ENCODE measurements at places on chromosomes 1 and 21. TPM values are rescaled to one million over a fixed set of nuclear protein-coding genes. Genes with fewer than 3 reads are reported as not detected.

- no peaks in the 10 kb centered on the region for H3K27me3 ChIP-seq
- H3K27ac ChIP-seq: peak overlapping the region; percentile 41
- H3K4me1 ChIP-seq: peaks cover 33% of the 10 kb centered on the region
- DNase-seq: no peak
- no peak overlapping the region for H3K4me3 ChIP-seq
- no peaks in the 10 kb centered on the region for H3K36me3 ChIP-seq
Measured at GRCh38 chr1:107689159-107689558, 275.8 kb downstream of the VAV3 start.

DNA sequence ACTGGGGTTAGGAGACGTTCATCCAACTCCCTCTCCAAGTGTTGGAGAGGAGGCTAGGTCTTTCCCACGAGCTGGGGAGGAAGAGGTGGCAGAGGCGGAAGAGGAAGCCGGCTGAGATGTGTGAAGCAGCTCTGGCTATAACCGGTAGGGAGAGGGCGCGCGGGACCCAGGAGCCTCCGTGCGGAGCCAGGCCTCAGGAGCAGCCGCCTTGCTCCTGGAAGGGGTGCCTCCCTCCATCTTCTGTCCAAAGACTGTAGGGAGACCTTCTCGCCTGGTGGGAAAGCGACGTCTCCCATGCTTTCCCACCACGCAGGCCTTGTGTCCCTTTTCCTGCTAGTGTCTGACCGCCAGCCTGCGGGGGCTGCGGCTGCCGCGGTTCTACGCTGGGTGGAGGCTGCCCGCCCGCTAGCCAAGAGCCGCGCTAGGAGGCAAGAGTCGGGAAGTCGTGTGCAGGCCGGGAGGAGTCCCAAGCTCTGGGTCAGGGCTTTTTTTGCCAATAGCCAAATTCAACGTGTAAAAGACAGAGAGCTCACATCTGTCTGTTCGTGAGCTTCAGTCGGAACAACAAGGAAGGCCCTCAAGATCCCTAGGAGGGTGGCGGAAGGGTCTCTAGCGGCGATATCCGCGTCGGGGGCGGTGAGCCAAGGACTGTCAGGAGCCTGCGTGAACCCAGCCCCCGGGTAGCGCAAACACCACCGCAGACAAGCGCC, 8.4 kb upstream of the NBPF11 start:
- no peak overlapping the region for H3K27ac ChIP-seq
- no peak overlapping the region for H3K4me3 ChIP-seq
- peaks cover 3% of the 10 kb centered on the region for H3K27me3 ChIP-seq
- peaks cover 3% of the 10 kb centered on the region for H3K36me3 ChIP-seq

DNA sequence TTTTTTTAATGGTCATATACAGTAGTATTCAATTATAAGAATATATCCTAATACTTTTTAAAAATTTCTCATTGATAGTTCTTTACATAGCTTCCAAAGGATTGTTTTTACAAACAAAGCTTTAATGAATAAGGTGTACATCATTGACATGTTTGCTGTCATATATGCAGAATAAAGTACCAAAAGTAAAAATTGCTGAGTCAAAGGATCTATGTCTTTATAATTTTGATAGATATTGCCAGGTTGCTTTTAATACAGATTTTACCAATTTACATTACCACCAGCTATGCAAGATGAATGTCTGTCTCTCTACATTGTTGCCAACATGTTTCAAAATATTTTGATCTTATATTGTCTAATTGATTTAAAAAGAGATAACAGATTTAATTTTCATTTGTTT, 173.9 kb upstream of the FAM78B start:
- DNase-seq: no peak
- no peaks in the 10 kb centered on the region for H3K4me1 ChIP-seq
- H3K27me3 ChIP-seq: peaks cover 2% of the 10 kb centered on the region
- H3K27ac ChIP-seq: no peak overlapping the region
- H3K36me3 ChIP-seq: no peaks in the 10 kb centered on the region
- H3K4me3 ChIP-seq: no peak overlapping the region

GRCh38 chr1:216553040-216553439, 129.8 kb upstream of the USH2A start:
- H3K4me3 ChIP-seq: no peak overlapping the region
- no peaks in the 10 kb centered on the region for H3K27me3 ChIP-seq
- no peak for DNase-seq
- no peak overlapping the region for H3K27ac ChIP-seq
- no peaks in the 10 kb centered on the region for H3K36me3 ChIP-seq

GRCh38 chr1:114000406-114000805, 21.1 kb downstream of the OLFML3 start:
- peaks cover 2% of the 10 kb centered on the region for H3K36me3 ChIP-seq
- DNase-seq: no peak
- H3K4me1 ChIP-seq: peaks cover 22% of the 10 kb centered on the region
- no peak overlapping the region for H3K27ac ChIP-seq
- H3K27me3 ChIP-seq: no peaks in the 10 kb centered on the region
- no peak overlapping the region for H3K4me3 ChIP-seq

DNA sequence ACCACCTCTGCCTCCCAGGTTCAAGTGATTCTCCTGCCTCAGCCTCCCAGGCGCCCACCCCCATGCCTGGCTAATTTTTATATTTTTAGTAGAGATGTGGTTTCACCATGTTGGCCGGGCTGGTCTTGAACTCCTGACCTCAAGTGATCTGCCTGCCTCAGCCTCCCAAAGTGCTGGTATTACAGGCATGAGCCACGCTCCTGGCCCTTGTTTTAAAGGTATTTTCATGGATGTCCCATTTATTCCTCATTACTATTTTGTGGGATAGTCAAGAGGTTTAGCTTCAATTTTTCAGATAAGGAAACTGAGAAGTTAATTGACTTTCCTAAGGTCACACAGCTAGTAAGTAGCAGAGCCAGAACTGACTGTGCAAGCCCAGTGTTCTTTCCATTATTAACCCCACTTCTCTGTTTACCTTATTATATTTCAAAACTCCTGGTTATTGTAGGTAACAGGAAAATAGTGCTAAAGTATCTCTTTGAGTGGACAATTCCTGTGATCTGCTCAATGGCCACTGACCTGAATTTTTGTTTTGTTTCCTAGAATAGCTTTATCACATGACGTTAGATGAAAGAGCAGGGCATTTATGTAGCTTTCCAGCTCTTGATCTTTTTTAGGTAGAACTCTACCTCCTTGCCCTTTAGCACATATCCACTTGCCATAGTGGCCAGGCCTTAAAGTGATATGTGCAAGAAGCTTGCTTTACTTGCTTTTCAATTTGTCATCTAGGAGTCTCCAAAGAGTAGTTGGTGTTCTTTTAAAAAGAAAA, 13.6 kb downstream of the ZYG11B start:
- H3K4me1 ChIP-seq: peaks cover 8% of the 10 kb centered on the region
- H3K27ac ChIP-seq: no peak overlapping the region
- no peak overlapping the region for H3K4me3 ChIP-seq
- no peak for DNase-seq
- no peaks in the 10 kb centered on the region for H3K27me3 ChIP-seq

GRCh38 chr21:26748066-26748465, 97.1 kb downstream of the ADAMTS1 start:
- no peaks in the 10 kb centered on the region for H3K36me3 ChIP-seq
- no peak for DNase-seq
- H3K4me3 ChIP-seq: no peak overlapping the region
- H3K4me1 ChIP-seq: no peaks in the 10 kb centered on the region

GRCh38 chr1:22363403-22364325, 88.0 kb upstream of the ZBTB40 start:
- H3K4me3 ChIP-seq: no peak overlapping the region
- no peak for DNase-seq
- H3K27me3 ChIP-seq: peaks cover 38% of the 10 kb centered on the region
- H3K27ac ChIP-seq: peak overlapping the region; percentile 37
- H3K36me3 ChIP-seq: no peaks in the 10 kb centered on the region

DNA sequence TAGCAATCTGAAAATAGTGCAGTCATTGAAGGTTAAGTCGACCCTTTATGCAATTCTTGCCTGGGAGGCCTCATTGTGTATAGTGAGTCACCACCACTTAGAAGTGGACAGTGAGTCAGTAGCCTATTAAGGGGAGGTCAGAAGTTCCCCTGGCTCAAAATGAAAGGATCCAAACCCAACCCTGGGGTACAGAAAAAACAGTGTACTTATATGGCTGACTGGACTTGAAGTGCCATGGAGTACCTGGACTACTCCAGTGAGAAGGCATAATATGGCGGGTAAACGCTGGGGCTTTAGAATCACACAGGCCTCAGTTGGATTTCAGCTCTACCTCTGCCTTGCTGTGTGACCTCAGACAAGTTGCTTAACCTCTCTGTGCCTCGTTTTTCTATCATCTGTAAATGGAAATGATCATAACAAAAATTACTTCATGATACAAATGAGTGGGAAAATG, 2.2 kb upstream of the BCL9 start:
- no peak for DNase-seq
- no peaks in the 10 kb centered on the region for H3K36me3 ChIP-seq
- no peaks in the 10 kb centered on the region for H3K27me3 ChIP-seq
- no peak overlapping the region for H3K27ac ChIP-seq

DNA sequence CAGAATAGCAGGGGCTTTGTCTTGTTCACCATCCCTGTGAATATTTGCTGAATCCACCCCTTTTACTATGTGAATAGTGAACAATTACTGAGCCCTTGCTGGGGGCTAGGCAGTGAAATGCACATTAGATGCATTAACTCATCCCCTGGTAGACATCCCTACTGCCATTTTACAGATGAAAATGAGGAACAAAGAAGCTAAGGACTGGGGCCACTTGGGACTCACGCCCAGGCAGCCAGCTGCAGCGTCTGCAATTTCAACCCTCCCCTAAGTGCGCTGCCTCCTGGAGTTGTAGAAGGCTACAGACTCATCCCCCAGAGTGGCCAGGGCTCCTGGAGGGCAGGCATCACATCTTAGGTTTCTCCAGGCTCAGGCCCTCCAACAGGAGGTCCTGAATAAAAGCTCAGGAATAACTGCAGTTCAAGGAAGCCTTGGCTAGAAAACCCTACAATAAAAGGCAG, 31.6 kb downstream of the CAPZB start:
- H3K27me3 ChIP-seq: no peaks in the 10 kb centered on the region
- H3K36me3 ChIP-seq: no peaks in the 10 kb centered on the region
- H3K4me1 ChIP-seq: peaks cover 60% of the 10 kb centered on the region
- peak overlapping the region; percentile 54 for H3K27ac ChIP-seq
- no peak overlapping the region for H3K4me3 ChIP-seq
- no peak for DNase-seq

DNA sequence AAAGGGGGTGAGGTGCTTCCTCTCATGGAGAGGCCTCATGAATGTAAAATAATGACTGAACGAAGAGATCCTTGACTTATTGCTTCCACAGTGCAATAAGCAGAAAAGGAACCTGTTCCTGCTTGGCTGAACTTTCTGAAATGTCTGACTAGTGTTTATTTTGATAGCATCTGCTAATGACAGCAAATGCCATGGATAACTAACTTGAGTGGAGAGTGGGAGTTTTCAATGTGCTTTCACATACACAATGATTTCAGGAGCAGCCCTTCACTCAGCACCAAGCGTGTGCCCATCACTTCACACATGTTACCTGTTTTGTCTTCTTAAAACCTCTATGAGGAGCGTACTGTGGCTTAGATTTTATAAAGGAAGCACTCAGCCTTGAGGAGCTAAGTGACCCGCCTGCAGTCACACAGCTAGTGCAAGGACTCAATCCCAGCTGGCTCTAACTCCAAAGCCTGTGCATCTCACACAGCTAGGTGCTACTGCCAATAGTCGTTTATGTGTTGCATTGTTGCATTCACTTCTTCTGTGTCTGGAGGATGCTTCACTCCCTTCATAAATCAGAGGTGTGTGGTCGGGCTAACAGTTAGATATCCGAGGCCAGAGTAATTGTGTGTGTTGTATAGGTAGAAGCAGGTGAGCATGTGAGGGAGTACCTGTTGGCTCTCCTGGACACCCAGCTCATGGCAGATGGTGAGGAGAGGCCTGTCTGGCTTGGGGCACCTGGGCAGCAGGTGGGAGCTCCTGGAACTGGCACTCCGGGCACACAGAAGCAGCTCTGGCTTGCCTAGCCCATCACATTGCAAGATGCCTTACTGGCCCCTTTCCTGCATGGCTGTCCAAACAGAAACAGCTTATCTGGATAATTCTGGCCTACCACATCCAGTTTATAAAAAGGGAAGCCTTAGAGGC, 12.8 kb downstream of the CASQ2 start:
- no peak overlapping the region for H3K4me3 ChIP-seq
- peaks cover 27% of the 10 kb centered on the region for H3K4me1 ChIP-seq
- H3K27me3 ChIP-seq: no peaks in the 10 kb centered on the region
- peak overlapping the region; percentile 81 for H3K27ac ChIP-seq
- H3K36me3 ChIP-seq: peaks cover 2% of the 10 kb centered on the region
- DNase-seq: no peak

GRCh38 chr1:234188454-234188792, 184.8 kb upstream of the COA6 start:
- H3K36me3 ChIP-seq: no peaks in the 10 kb centered on the region
- H3K4me1 ChIP-seq: no peaks in the 10 kb centered on the region
- H3K4me3 ChIP-seq: no peak overlapping the region

GRCh38 chr1:54460861-54461387, 54.7 kb upstream of the SSBP3 start:
- no peak for DNase-seq
- peaks cover 76% of the 10 kb centered on the region for H3K4me1 ChIP-seq
- H3K36me3 ChIP-seq: no peaks in the 10 kb centered on the region
- H3K4me3 ChIP-seq: no peak overlapping the region
- H3K27me3 ChIP-seq: no peaks in the 10 kb centered on the region

DNA sequence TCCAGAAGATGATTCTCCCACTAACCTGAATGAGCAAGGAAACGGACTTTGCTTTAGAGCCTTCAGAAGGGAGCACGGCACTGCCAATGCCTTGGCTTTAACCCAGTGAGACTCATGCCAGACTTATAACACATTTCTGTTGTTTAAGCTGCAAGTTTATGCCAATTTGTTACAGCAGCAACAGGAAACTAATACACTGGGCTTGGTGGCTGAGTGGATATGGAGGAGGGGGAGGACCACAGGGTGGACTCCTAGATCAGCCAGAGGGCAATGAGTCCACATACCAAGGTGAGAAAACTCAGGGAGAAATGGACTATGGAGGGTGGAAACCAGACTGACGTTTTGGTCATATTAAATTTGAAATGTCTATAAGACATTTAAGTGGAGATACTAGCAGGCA, 156.2 kb upstream of the KCNJ6 start:
- no peak for DNase-seq
- H3K27ac ChIP-seq: no peak overlapping the region
- no peak overlapping the region for H3K4me3 ChIP-seq
- peaks cover 22% of the 10 kb centered on the region for H3K27me3 ChIP-seq
- no peaks in the 10 kb centered on the region for H3K36me3 ChIP-seq

Gene TIAM1
- 54.6 TPM for total RNA-seq

Gene ATP6V1G3
- not detected for total RNA-seq

Gene LORICRIN
- total RNA-seq: not detected

Gene TMEM50B
- 41.1 TPM for total RNA-seq

Gene CROCC
- 81.3 TPM for total RNA-seq

Gene HTR1D
- 0.18 TPM for total RNA-seq

Gene CFHR5
- not detected for total RNA-seq
